Activated effector memory CD4-positive, alpha-beta T cell treated with Interleukin-2 at 50 U/mL for 16 hours (primary cell): ENCODE measurements at places on chromosomes 7 and 10.

DNA sequence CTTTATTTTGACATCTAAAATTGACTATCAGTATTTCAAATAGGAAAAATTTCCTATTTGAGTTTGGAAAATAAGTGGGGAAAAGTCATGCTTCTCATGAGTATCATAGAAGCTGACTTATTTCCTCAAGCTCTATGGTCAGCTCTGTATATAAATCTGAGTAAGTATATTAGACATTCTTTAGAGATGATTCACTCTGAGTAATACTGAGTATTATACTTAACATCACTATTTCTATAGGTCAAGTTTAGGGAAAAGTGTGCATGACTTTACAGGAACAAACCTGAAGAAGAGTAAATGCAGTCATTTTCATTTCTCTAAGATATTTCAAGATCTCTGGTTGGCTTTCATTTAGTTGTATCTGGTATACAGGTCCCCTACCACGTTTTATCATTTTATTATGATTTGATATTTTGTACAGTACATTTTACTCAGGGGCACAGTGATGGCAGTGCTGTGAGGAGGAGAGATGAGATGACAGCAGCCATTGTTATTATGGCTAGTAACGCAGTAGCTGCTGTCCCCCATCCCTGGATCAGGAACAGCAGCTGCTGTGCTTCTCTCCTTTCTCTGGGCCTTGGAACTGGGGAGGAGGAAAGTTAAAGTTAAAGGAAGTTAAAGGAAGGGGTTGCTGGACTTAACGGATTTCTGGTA, 15.2 kb downstream of the SND1 start:
- no peak for DNase-seq

DNA sequence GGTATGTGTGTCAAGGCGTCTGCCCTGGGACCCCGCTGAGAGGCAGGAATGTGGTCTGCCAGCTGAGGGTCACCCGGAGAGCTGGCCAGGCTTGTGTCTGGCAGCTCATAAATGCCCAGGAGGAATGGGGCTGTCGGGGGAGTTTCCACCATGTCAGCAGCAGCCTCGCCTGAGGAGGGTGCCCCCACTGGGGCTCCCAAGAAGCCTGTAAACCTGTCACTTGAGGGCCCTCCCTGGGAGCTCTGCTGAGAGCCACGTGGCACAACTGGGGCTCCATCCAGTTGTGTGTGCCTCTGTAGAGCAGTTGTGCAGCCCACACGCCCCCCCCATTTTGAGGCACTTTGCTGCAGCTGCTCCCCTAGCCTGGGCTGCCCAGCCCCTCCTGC, 70.6 kb downstream of the NEURL1 start:
- no peak for DNase-seq

DNA sequence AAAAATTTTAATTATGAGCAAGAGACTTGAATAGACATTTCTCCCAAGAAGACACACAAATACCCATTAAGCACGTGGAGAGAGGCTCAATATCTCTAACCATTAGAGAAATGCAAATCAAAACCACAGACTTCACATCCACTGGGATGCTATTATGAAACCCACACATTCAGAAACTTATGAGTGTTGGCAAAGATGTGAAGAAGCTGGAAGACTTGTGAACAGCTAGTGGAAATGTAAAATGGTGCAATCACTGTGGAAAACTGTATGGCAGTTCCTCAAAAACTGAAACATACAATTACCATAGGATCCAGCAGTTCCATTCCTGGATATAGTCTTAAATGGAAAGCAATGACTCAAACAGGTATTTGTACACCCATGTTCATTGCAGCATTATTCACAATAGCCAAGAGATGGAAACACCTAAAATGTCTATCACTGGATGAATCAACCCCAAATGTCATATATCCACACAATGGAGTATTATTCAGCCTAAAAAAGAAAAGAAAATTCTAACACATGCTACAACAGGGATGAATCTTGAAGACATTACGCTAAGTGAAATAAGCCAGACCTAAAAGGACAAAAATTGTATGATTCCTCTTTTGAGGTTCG, 53.5 kb upstream of the FRMD4A start:
- DNase-seq: no peak

DNA sequence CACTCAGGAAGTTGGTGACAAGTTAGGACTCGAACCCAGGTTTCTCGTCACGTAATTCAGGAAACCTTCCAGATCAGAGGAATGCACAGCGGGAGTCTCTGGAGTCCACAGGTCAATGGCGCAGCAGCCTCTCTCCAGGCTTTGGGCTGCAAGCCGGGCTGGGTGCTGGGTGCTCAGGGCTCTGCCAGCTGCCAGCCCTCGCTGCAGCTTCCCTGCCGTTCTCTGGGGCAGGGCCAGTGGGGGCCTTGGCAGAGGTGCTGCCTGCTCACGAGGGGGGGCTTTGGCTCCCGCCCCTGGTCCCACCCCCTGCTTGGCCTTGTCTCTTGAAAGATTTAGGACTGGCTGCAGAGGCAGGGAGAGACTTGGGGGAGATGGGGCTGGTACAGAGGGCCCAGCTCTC, at the start of gene TACR2:
TACR2 (minus strand) TSS at position 224 of the 400 bp plus-strand sequence. CDS start 595 bp downstream, outside the sequence.
- no peak for DNase-seq

- DNase-seq: no peak
Observed at GRCh38 chr10:124508070-124508667, 46.5 kb downstream of the LHPP start.
